ENCODE measurements at places on chromosomes 7 and 10.

DNA sequence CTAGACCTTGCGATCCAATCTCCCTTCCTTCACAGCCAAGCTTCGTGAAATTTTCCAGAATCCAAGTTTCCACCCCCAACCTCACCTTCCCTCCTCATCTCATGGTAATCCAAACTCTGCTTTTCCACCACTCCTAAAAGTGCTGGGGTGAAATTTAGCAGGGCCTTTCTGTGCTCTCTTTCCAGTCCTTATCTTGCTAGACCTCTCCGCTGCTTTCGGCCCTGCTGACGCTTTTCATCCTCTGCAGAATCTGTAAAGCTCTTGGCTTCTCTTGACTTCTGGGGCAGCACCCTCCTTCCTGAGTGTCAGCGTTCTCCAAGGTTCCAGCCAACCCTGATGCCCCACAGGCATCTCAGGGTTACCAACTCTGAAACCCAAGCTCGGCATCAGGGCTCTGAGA, 7.7 kb downstream of the PLAC9 start:
- no peak for DNase-seq

DNA sequence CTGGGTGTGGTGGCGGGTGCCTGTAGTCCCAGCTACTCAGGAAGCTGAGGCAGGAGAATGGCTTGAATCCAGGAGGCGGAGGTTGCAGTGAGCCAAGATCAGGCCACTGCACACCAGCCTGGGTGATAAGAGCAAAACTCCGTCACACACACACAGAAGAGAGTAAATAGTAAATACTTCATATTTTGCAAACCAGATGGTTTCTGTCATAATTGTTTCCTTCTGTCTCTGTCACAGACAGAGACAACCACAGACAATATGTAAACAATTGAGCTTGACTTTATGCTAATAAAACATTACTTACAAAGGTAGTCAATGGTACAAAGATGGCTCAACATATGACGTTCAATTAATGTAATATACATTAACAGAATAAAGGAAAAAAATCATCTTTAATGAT, 83.7 kb downstream of the JMJD1C start:
- DNase-seq, result no peak

GRCh38 chr10:113278664-113279063, 274.2 kb upstream of the HABP2 start:
- DNase-seq, result no peak

DNA sequence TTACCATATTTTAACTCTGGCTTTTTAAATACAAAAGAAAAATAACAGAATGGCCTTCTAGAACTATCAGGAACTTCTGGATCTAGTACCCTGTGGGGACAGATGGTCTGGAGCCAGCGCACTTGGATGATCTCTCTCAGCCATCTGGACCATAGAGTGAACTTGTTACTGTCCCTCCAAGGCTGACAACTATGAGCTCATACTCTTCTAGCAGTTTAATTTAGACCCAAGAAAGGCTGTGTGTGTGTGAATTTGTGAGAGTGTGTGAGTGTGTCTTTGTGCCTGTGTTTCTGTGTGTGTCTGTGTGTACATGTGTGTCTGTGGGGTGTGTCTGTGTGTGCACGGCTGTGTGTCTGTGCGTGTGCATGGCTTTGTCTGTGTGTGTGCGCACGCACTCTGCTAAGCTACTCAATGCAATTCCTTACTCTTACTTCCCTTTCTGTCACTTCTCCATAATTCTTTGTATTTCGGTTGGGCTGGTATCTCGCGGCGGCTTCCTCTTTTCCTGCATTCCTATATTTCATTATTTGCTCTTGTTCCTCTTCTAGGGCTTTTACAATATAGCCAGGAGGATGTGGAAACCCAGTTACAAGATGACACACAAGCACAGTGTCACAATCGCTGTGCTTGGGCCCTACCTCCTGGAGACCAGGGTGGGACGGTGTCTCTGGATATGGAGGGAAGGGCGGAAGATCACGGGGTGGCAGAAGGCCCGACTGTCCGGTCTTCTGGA, 51.9 kb downstream of the IKZF1 start:
- DNase-seq, result no peak

GRCh38 chr7:44063547-44063893, 1.8 kb downstream of the PGAM2 start:
- DNase-seq, result no peak

- DNase-seq, result no peak
Measured at GRCh38 chr7:32025381-32026082, 44.7 kb downstream of the PDE1C start.

DNA sequence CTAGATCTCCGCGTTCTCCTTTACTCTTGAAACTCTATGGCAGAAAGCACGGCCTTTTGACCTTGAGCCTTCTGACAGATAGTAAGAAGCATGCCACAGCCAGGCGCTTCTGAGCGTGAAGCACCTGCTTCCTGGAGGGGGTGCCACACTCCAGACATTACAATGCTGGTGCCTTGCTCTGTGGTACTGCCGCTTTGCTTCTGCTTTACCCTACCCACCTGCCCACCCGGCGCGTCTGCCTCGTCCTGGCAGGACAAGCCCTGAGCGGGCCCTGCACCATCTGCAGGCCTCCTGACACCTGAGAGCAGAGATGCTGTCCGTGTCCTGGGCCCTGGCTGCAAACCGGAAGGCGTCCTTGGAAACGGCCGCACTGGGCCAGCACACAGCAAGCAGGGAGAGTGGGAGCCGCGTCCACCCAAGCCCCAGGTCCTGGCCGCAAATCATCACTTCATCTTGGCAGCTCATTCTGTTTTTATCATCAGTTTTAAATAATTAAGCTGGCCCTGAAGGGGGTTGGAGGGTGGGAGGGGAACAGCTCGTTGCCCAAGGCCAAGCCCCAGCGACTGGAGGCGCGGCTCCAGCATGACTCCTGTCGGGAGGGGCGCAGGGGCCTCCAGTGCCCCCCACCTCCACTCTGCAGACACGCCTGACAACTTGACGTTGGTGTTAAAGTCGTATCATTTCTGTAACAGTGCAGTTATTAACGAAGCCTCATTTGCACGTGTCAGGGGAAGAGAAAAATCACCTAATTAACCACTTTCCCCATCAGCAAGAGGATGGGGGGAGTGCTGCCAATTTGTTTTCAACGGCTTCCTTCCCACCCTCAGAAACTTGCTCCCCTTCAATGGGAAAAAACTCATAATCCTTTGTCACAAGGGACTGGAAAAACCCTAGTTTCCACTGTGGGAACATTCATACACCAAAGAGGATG, 132.2 kb downstream of the MAD1L1 start:
- DNase-seq, result peak; percentile 36

- no peak for DNase-seq
Measured at GRCh38 chr7:88399696-88400240, 93.1 kb upstream of the STEAP4 start.

DNA sequence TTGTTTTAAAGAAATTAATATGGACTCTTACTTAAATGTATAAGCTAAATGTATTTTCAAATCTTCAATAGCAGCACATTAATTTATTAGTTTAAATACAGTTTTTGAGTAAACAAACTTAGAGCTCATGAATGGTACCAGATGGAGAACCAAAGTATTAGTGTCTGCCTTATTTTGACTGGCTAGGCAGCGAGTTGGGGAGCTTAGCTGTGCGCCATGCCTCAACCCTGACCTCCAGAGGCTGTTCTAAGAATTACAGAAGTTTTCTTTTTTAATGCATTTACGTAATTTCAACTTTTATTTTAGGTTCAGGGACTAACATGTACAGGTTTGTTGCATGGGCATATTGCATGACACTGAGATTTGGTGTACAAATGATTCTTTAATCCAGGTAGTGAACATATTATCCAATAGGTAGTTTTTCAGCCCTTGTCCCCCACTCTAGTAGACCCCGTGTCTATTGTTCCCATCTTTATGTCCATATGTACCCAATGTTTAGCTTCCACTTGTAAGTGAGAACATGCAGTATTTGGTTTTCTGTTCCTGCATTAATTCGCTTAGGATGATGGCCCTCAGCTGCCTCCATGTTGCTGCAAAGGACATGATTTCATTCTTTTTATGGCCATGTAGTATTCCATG, 166.8 kb downstream of the IQUB start:
- no peak for DNase-seq

GRCh38 chr7:30321089-30321881, 36.9 kb downstream of the ZNRF2 start:
- DNase-seq, result no peak

DNA sequence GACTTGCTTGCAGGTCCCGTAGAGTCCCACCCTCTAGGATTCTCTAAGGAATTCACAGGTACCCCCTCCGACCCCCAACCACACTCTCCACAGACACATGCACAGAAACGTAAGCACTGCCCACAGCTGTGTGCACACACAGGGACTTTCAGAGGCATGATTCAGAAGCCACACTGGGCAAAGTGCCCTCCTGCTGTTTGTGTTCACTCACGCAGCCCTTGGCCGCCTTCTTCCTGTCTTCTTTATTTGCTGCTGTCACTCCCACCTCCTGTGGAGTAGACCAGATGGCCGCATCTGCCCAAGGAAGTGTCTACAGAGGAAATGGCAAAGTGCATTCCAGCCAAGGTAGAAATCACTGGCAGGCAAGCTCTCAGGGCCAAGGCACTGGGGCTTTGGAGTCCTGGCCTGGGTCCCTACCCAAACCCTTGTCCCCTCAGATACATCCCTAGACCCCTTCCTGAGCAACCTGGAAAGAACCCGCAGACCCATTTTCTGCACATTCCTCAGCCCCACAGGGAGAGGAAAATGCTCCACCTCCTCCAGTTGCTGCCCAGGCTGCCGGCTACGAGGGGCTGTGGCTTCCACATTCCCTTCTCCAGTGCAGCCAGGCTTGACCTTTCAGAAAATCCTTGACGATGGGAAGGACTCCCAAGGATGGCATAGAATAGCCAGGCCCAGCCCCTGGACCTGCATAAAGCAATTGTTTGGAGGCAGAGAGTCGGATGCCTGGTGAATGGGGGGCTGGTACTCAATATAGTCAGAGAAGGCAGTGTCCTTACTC, 21.6 kb upstream of the GIMAP8 start:
- peak; percentile 29 for DNase-seq

DNA sequence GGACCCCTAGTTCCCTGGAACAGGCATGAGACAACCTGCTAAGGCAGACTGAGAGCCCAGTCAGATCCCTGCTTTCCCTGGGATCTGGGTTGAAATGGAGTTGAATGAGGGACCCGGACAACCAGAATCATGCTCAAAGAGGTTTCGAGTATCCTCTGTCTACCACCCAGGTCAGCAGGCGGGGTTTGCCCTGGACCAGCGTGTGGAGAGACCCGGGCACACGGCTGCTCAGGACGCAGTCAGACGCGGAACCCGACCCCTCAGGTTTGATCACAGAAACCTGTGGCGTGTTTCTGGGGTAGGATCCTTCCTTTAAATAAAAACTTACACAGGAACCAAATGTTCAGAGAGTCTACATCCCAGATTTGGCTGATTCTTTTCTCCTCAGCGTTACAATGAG, 330.6 kb downstream of the PTPRN2 start:
- no peak for DNase-seq

- DNase-seq, result no peak
Measured at GRCh38 chr10:67780759-67781538, 57.0 kb downstream of the DNAJC12 start.

DNA sequence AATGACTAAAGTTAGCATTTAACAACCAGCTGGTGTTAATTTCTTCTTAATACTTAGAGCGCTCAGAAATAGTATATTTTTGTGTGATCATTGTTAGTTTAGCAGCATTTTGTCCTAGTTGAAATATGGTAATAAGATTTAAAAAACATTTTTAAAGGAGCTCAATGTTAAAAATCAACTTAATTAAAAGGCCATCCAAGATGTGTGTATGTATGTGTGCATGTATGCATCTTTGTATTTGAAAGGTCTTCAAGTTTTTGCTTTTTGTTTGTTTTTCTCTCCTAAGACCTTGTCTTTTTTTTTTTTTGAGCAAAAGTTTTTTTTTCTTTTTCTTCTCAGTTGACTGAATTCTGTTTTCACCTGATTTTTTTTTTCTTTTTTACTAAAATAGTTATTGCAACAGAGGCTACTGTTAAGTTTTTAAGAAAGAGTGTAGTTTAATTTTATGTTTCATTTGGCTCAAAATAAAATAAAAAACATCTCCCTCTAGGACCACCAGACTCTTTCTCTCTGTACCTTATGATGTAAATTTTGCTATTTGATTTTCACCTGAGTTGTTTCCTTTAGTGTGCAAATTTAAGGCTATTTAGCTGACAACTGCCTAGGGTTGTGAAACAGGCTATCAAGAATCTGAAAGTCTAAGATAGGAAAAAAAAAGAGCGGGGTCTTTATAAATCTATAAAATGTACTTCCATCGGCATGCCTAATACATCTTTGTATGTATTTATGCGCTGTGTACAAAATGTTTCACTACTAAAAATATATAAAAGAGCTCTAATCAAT, 76.4 kb upstream of the C1GALT1 start:
- no peak for DNase-seq

- no peak for DNase-seq
Measured at GRCh38 chr10:122062831-122063674, 74.1 kb downstream of the TACC2 start.

DNA sequence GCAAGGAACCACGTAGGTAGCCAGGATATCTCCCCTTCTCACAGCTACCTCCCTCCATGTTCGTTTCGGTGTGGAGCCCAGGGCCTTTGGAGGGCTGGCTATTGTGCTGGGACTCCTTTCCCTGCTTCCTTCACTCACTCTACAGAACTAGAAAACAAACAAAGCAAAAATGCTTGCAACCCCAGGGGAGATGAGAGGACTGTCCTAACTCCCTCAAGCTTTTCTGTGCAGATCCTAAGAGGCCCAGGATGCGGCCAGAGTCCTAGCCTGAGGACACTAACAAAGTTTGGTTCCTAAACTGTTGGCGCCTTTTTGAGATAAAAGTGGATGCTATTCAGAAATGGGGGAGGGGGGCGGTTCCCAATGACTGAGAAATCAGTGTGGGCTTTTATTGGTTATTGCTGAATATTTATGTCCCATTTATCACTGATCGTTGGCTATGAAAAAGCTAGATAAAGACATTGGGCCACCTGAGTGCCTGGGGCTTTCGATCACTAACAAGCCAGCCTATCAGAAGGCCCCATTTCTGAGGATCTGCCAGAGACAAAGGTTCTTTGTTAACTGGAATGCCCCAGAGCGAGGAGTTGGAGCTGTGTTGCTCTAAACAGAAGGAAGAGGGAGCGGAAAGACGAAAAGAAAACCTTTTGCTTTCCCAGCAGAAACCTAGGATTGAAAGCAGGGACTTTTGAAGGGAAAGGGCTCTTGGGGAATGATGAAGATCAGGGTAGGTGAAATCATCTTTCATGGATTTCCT, 95.2 kb upstream of the EGR2 start:
- no peak for DNase-seq

DNA sequence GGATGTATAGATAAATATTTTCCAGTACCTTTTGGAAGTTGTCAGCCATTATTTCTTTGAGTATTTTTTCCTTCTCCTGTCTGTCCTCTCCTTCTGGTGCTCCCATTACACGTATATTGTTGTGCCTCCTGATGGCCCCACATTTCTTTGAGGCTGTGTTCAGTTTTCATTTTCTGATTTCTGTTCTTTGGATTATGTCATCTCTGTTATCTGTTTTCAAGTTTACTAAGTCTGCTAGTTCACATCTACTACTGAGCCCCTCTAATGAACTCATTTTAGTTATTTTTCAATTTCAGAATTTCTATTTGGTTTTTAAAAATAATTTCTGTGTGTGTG, 16.3 kb downstream of the RBM33 start:
- no peak for DNase-seq

DNA sequence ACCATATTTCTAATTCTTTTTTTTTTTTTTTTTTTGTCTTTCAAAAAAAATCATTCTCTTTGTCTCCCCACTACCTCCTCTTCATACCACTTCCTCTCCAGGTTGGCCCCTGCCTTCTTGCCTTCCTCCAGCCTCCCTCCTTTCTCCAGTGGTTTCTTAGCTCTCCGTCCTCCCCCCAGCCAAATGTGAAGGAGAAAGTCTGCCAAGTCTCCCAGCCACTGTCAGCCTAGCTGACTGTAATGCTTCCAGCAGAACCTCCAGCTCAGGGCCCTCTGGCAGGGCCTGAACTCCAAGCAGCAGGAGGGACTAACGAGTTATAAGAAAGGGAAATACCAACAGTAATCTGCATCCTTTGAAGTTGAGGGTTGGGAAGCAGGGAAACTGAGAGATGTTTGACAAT, 35.5 kb upstream of the BICC1 start:
- no peak for DNase-seq

All from activated naive CD8-positive, alpha-beta T cell treated with anti-CD3 and anti-CD28 coated beads for 36 hours (primary cell).